Large intestine (tissue), 12 donors: ENCODE measurements at places on chromosomes 2 and 18. TPM values are rescaled to one million over a fixed set of nuclear protein-coding genes. Genes with fewer than 3 reads are reported as not detected.

GKN1 gene
- not detected for polyA plus RNA-seq

DNA sequence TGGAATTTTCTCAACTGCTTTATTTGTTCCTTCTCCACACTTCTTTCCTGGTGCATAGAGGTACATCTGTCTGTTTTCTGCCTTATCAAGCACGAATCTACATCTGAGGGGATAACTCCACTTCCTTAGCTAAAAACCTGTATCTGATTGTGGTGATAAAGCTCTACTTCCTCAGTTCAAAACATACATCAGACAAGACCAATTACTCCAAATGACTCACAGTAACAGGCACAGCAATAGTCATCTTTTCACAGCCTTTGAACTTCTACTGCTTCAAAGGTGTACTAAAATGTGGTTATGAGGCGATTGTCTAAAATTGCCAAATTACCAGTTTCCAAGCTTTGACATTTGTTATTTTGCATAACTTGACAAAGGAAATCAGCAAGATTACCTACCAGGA lies 803.6 kb upstream of the ZEB2 start:
- H3K4me3 ChIP-seq = no peak overlapping the region
- no peaks in the 10 kb centered on the region for H3K4me1 ChIP-seq
- H3K27ac ChIP-seq = no peak overlapping the region
- DNase-seq = no peak

MC5R gene
- 0.66 TPM for polyA plus RNA-seq

TIGD1 gene
- polyA plus RNA-seq = 6.5 TPM

DNA sequence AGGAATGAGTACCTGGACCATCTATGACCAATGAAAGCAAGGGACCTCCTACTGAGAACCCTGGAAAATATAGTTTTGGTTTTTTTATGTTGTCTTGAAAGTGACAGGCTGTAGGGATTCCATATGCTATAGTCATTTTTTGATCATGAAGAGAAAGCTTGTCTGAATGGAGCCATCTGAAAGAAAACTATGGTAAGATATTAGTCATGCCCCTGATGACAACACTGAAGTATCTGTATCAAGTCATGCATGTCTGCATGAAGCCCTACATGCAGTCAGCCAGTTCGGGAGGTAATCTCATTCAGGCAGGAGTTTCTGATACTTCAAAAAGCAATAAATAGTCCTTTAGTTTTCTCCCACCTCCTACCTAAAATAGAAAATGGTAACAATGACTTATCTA lies 1042.0 kb downstream of the DPP10 start:
- no peak overlapping the region for H3K27ac ChIP-seq
- no peaks in the 10 kb centered on the region for H3K36me3 ChIP-seq
- DNase-seq = no peak
- H3K4me3 ChIP-seq = no peak overlapping the region
- H3K4me1 ChIP-seq = no peaks in the 10 kb centered on the region
- H3K27me3 ChIP-seq = no peaks in the 10 kb centered on the region

DNA sequence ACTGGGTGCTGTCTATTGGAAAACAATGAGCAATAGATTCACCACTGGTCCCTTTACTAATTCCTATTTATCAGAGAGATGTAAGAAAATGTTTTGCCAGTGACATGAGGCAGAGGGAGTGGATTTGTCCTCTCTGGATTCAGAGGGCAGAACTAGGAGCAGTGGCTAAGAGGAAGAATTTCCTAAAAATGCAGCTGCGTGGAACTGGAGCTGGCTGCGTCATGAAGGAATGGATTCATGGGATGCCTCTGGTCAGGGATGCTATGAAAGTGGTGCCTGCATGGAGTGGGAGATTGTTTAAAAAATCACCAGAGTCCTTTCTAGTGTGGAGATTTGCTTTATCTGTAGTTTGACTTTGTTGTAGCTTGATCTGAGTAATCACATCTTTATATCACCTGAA lies 78.3 kb downstream of the ARHGEF33 start:
- H3K27me3 ChIP-seq = no peaks in the 10 kb centered on the region
- no peak overlapping the region for H3K27ac ChIP-seq
- no peak overlapping the region for H3K4me3 ChIP-seq
- no peak for DNase-seq
- H3K36me3 ChIP-seq = no peaks in the 10 kb centered on the region

- no peak overlapping the region for H3K27ac ChIP-seq
- H3K27me3 ChIP-seq = no peaks in the 10 kb centered on the region
- DNase-seq = no peak
- peaks cover 5% of the 10 kb centered on the region for H3K36me3 ChIP-seq
- no peaks in the 10 kb centered on the region for H3K4me1 ChIP-seq
Measured at GRCh38 chr18:74589811-74590210, 7.9 kb upstream of the ZNF407 start.

- H3K36me3 ChIP-seq = no peaks in the 10 kb centered on the region
- no peak for DNase-seq
- no peaks in the 10 kb centered on the region for H3K4me1 ChIP-seq
- no peak overlapping the region for H3K27ac ChIP-seq
Measured at GRCh38 chr2:191552066-191552465, 125.9 kb upstream of the NABP1 start.

GLS gene
- polyA plus RNA-seq = 511 TPM

TNFAIP6 gene
- polyA plus RNA-seq = 2.9 TPM

ITM2C gene
- polyA plus RNA-seq = 321 TPM

DNA sequence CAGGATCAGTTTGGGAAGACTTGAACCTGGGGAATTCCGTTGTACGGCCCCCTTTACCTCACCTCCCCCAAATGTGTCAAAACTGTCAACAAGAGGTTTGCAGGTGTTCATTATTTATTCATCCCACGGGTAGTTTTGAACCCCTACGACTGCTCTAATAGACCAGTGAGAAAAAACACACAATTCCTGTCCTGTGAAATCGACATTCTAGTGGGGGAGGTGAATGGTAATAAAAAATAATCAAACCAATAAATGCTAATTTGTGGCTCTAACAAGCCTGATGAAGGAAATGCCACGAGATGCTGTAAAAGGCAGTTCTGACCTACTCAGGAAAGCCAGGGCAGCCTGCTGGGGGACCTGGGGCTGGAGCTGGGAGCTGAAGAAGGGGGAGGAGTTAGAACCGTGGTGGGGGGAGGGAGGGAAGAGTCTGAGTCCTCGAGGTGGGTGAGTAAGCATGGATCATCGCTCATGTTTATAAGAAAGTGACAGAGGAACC lies 463 bp upstream of the DNAJB2 start:
- H3K27me3 ChIP-seq = no peaks in the 10 kb centered on the region
- DNase-seq = no peak
- peak overlapping the region; percentile 47 for H3K4me3 ChIP-seq
- peaks cover 17% of the 10 kb centered on the region for H3K4me1 ChIP-seq
- peaks cover 29% of the 10 kb centered on the region for H3K36me3 ChIP-seq

DNA sequence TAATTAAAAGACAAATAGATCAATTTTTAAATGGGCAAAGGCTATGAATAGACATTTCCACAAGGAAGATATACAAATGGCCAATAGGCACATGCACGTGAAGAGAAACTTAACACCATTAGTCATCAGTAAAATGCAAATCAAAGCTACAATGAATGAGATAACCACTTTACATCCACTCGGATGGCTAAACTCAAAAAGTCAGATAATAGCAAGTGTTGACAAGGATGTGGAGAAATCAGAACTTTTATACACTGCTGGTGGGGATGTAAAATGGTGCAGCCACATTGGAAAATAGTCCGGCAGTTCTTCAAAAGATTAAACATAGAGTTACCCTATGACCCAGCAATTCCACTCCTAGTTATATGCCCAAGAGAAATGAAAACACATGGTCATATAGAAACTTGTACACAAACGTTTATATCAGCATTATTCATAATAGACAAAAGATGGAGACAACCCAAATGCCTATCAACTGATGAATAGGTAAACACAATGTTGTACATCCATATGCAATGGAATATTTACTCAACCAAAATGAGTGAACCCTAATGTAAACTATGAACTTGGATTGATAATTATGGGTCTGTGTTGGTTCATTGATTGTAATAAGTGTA lies 51.1 kb downstream of the SMAD7 start:
- DNase-seq = no peak
- H3K27me3 ChIP-seq = no peaks in the 10 kb centered on the region
- H3K4me1 ChIP-seq = peaks cover 13% of the 10 kb centered on the region
